ENCODE measurements at places on chromosomes 16 and 17. TPM values are rescaled to one million over a fixed set of nuclear protein-coding genes. Genes with fewer than 3 reads are reported as not detected.

Gene VAT1L
- polyA plus RNA-seq: 1.2 TPM

Gene SLC16A11
- 2.4 TPM for polyA plus RNA-seq

Gene NEUROD2
- polyA plus RNA-seq: not detected

Gene GCGR
- not detected for polyA plus RNA-seq

Gene KREMEN2
- polyA plus RNA-seq: 1.6 TPM

Gene MT1E
- polyA plus RNA-seq: 358 TPM

Gene CSH1
- not detected for polyA plus RNA-seq

Gene PLLP
- polyA plus RNA-seq: 4.2 TPM

Gene RAB37
- 16.9 TPM for polyA plus RNA-seq

Gene KRTAP2-3
- polyA plus RNA-seq: not detected

Gene MT4
- polyA plus RNA-seq: not detected

Data from sigmoid colon (tissue), 7 donors.